Breast epithelium (tissue), 4 donors: ENCODE measurements at places on chromosomes 1 and 21. TPM values are rescaled to one million over a fixed set of nuclear protein-coding genes. Genes with fewer than 3 reads are reported as not detected.

- H3K36me3 ChIP-seq: no peaks in the 10 kb centered on the region
- H3K27ac ChIP-seq: no peak overlapping the region
- no peak for DNase-seq
- H3K27me3 ChIP-seq: no peaks in the 10 kb centered on the region
- H3K4me1 ChIP-seq: peaks cover 6% of the 10 kb centered on the region
These were observed 1.3 kb downstream of the CLSTN1 start for GRCh38 chr1:9822490-9822889.

DNA sequence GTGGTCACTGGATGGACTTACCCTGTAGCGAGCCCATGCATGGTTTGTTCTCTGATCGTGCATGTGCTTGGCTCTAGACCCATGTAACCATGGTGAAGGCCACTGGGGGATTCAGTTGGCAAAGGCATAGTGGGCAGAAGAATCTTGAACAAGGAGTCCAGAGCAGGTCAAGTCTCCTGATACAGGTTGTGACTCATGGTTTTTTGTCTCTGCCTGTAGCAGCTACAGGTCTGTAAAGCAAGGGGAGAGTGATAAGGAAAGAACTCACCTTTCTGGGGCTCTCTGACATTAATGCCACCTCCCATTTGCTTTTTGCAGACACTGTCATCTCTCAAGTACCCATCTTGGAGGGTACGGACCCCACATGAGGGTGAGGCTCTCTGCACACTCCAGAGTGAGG is 153.4 kb upstream of the CAMK1G start:
- H3K36me3 ChIP-seq: no peaks in the 10 kb centered on the region
- peak overlapping the region; percentile 75 for H3K27ac ChIP-seq
- H3K4me1 ChIP-seq: peaks cover 3% of the 10 kb centered on the region
- no peak for DNase-seq
- H3K27me3 ChIP-seq: no peaks in the 10 kb centered on the region

Gene NPHS2
- total RNA-seq: not detected

DNA sequence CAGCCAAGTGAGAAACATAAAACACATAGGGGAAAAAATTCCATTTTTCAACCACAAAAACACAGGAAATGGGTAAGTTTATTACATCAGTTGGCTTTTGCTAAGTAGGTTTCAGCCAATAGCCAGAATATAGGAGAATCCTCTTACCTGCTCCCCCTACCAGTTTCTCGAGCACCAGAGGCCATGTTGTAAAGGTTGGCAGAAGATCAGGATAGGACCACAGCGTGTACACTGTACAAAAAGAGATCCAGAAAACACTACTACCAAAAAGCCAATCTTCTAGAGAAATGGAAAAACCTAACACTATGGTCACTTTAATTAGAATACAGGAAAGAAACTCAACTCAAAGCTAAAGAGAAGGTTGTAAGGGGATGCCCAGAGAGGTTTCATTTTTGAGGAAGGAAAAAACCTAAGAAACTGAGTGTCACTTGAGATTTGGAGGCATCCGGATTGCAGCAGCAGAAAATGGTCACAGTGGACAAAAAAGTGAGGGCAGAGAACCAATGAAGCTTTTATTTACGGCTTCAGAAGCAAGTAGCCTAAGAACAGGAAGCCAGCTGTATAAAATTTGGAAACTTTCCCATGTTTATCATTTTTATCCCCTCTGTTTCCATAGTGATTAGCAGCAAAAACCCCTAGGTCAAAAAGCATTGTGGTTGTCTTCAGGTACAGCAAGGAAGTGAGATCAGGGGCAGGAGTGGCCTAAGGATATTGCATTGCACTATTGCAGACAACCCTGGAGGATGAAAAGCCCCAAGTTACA is 2.9 kb downstream of the EIF2D start:
- no peaks in the 10 kb centered on the region for H3K36me3 ChIP-seq
- DNase-seq: no peak
- H3K4me3 ChIP-seq: no peak overlapping the region
- H3K27me3 ChIP-seq: no peaks in the 10 kb centered on the region

DNA sequence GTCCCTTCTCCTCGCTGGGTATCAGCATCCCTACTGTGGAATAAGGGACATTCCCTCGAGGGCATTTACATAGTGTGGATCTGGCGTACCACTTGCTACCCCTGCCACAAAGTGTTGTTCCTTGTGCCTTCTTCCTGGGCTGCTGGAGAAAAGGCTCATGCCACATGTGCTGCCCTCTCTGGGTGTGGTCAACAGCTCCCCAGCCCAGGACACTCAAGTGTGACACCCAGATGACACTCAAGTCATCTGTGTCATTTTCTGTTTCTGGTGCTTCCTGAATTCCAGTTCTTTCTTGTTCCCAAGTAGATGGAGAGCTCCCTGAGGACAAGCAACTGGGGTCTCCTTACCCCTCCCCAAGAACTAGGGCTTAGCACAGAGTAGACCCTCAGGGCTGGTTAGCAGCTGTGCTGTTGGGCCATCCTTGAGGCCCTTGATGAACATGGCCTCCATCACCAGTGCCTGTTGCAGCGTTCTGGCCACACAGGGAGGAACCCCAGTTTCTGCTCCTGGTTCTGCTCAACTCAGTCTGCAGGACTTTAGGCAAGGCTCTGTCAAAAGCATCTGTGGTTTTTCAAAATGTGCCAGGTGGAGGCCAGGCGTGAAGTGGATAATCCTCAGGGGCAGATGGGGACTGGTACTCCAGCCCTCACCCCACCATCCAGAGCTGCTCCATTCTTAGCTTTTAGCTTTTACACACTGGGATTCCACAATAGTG is 49.0 kb upstream of the CLIC4 start:
- no peak for DNase-seq
- H3K36me3 ChIP-seq: no peaks in the 10 kb centered on the region
- H3K27ac ChIP-seq: no peak overlapping the region
- no peak overlapping the region for H3K4me3 ChIP-seq

Gene TMED5
- 89.1 TPM for total RNA-seq

Gene KIF17
- total RNA-seq: 2.0 TPM

Gene JAM2
- 11.9 TPM for total RNA-seq

Gene CDKN2C
- total RNA-seq: 27.1 TPM

Gene ZNF648
- total RNA-seq: 3.2 TPM

Gene FCGR1A
- 2.8 TPM for total RNA-seq

DNA sequence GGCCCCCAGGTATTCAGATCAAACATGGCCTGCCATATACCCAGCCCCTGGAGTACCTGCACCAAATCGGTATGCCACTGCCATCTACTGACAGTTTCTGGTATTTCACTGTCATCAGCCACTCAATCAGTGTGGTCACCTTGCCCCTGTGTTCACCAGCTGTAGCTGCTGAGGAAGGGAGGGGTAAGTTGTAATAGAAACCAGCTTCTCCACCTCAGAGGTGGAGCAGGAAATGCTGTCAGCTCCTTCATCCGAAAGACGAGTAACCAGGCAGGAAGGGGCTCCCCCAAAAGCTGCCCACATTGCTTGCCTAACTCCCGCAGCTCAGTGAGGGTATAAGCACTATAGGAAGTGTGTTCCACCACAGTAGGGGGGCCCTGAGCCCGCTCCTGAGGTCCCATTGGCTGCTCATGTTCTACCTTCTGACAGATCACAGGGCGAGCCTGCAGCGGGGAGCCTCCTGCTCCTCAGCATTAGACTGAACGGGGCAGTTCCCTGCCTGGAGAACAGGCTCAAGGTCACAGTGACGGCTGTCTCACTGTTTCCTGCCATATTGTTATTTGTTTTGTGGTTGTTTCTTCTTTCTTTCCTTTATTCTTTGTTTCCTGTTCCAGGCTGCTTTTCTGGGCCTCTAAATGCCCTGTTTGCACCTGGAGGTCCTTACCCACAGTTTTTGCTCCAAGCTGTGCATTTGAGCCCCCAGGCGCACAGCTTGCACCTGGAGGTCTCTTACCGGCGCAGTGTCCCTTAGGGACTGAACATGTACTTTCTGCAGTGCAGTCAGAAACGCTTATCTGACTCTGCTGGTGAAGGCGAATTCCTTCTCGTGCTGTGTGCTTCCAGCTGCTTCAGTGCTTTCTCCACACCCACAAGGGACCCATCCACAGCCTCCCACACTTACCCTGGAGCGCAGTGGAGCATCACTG is 1638.3 kb downstream of the MRPL39 start:
- DNase-seq: no peak
- H3K4me3 ChIP-seq: no peak overlapping the region
- no peaks in the 10 kb centered on the region for H3K4me1 ChIP-seq
- no peaks in the 10 kb centered on the region for H3K36me3 ChIP-seq
- H3K27me3 ChIP-seq: no peaks in the 10 kb centered on the region

GRCh38 chr1:117642963-117643362 is 37.1 kb downstream of the TENT5C start:
- H3K4me1 ChIP-seq: no peaks in the 10 kb centered on the region
- no peak overlapping the region for H3K4me3 ChIP-seq
- no peak overlapping the region for H3K27ac ChIP-seq
- H3K27me3 ChIP-seq: no peaks in the 10 kb centered on the region

- H3K27me3 ChIP-seq: no peaks in the 10 kb centered on the region
- H3K27ac ChIP-seq: no peak overlapping the region
- H3K4me1 ChIP-seq: no peaks in the 10 kb centered on the region
- no peaks in the 10 kb centered on the region for H3K36me3 ChIP-seq
- no peak overlapping the region for H3K4me3 ChIP-seq
These were observed 199.2 kb downstream of the S1PR1 start for GRCh38 chr1:101435831-101436511.

DNA sequence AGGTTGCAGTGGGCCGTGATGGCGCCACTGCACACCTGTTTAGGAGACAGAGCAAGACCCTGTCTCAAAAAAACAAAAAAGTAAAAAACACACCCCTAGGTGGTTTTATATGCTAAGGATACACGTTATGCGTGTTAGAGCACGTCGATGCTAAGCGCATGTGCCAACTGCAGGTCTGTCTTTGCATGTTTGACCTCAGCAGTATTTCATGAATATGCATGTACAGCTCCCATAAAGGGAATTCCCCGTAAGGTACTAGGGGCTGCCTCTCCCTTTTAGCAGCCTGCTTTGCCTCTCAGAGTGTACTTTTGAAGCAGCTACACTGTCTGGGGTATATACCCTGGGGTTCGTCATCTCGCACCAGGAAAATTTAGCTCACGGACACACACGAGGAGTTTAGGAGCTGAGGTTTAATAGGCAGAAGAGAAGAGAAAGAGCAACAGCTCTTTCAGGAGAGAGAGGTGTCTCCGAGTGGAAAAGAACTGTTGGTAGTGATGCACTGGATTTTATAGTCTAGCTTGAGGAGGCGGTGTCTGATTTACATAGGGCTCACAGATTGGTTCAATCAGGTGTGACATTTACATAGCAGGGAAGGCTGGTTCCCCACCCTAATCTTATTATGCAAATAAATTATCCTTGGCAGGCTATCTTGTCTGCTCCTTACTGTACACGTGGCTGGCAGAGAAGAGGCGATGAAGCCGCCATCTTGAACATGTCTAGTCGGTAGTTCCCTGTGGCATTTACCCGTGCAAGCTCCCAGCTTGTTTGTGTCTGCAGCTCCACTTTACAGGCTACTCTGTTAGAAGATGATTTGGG is 4.2 kb upstream of the OTUD3 start:
- no peaks in the 10 kb centered on the region for H3K27me3 ChIP-seq
- no peaks in the 10 kb centered on the region for H3K4me1 ChIP-seq
- peak overlapping the region; percentile 36 for H3K27ac ChIP-seq
- no peak for DNase-seq
- H3K36me3 ChIP-seq: no peaks in the 10 kb centered on the region

Gene DFFB
- total RNA-seq: 11.3 TPM

Gene SFN
- total RNA-seq: not detected

Gene SELENBP1
- 148 TPM for total RNA-seq

DNA sequence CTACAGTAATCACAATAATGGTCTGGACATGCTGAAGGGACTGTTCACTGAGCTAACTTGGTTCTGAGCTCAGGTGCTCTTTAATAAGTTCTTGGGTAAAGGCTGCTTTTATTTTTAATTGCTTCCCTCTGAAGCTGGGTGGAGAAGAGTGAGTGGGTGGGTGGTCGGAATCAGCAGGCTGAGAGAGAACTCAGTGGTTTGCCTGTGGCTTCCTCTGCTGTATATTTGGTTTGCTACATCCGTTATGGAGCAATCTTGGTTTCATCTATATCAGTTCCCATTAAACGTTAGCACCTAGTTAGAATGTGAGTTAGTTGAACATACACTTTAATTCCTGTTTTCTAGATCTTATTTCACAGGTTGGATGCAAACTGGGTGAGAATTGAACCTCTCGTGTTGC is 23.3 kb downstream of the CNIH4 start:
- no peaks in the 10 kb centered on the region for H3K27me3 ChIP-seq
- no peaks in the 10 kb centered on the region for H3K36me3 ChIP-seq

Gene C8A
- not detected for total RNA-seq

- no peaks in the 10 kb centered on the region for H3K36me3 ChIP-seq
- peaks cover 18% of the 10 kb centered on the region for H3K4me1 ChIP-seq
- H3K27me3 ChIP-seq: no peaks in the 10 kb centered on the region
- DNase-seq: no peak
These were observed 12.2 kb downstream of the TXNIP start for GRCh38 chr1:145983960-145984830.

Gene EPHA8
- not detected for total RNA-seq

DNA sequence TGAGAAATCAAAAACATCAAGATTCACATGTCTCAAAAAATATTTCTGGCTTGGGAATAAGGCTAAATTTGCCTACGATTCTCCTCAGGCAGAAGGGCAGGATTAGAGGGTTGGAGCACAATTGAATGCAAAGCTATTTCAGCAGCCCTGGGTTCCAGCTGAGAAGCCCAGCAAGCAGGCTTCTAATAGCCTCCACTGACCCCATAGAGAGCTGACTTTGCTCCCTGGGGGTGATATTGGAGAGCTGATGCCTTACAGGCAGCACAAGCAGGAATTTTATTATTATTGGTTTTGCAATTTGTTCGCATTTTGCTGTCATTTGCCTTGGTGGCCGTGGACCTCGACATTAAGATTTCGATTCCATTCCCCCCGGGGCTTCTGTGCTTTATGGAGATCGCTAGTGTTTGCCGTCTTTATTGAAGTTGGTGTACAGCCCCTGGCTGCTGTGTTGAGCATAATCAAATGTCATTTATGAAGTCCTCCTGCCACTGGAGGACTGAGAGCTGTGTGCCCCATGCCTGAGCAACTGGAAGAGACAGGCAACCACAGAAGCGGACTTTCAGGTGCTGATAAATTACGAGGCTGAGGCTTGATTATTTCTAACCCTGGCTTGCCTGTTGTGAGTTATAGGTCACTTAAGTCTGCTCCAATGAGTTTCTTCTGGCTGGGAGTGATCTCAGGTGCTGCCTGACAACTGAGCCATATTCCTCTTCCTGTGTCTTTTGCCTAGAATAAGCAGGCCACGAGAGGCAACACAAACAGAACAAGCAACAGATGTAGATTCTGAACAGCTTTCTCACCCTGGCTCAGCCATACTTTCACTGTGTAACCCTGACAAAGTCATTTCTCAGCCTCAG is 518.4 kb upstream of the CAMK1G start:
- H3K27me3 ChIP-seq: no peaks in the 10 kb centered on the region
- no peaks in the 10 kb centered on the region for H3K4me1 ChIP-seq
- no peak overlapping the region for H3K27ac ChIP-seq
- H3K4me3 ChIP-seq: no peak overlapping the region
- H3K36me3 ChIP-seq: no peaks in the 10 kb centered on the region
- DNase-seq: no peak

GRCh38 chr1:226428791-226429461 is 21.0 kb upstream of the PARP1 start:
- no peaks in the 10 kb centered on the region for H3K4me1 ChIP-seq
- no peaks in the 10 kb centered on the region for H3K36me3 ChIP-seq
- no peak overlapping the region for H3K27ac ChIP-seq
- DNase-seq: no peak
- no peaks in the 10 kb centered on the region for H3K27me3 ChIP-seq
